SHP77 (cell line): ENCODE measurements at places on chromosomes 3 and 15.

GRCh38 chr3:148202386-148202785 is 495.3 kb upstream of the AGTR1 start:
- DNase-seq = no peak

DNA sequence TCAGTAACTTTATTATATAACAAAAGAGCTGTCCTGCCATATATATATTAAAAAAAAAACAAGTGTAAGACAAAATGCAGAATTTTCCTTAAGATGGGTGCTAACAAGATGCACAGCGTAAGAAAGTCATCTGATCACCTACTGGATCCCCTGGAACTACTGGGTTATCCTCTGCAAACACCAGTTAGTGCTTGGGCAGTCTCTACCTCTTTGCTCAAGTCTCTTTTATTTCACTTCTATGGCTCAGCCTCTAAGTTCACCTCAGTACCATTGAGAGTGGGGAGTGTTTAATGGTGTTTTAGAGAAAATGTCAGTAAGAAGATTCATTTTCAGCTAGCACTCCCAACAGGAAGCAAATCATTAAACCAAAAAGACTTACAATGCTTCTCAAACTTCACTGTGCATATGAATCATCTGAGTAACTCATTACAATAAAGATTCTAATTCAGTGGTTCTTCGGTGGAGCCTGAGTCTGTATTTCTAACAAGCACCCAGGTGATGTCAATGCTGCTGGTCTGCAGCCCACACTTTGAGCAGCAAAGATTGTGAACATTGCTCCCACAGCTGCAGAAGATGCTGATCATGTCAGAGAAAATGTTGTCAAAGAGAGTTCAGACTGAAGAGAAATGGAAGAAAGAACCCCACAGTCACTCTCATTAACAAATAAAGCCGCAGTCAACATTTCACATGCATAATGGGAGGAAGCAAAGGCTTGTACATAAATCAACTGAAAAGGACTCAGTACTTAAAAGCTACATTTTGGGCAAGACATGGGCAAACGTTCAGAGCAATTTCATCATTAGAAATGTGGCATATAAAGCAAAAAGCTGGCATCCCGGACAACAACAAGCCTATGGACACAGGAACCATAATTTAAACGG is 227.1 kb upstream of the ATP11B start:
- no peak for DNase-seq

DNA sequence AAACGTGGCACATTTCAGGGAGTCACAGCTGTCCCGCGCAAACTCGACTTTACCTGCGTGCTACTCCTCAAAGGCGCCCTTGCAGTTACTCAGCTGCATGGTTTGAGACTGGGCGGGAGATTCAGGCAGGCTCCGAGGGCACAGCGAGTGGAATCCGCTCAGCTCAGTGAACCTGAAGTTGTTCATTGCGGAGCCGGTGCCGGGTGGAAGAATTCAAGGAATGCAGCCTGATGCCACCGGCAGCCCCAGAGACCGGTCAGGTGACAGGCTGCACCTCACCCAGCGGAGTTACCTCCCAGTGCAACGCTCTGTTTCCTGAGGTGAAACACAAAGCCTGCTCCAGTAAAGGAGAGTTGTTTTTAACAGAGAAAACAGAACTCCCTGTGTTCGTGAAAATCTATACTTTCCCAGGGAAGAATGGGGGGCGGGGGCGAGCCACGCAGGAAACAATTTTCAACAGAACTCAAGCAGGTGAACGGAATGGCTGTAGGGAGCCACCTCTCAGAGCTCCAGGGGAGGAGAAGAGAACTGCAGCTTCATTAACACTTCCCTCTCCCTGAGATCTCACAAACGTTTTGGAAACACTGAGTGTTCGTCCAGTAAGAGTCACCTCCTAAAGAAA is 3.8 kb downstream of the VEPH1 start:
- DNase-seq = no peak

DNA sequence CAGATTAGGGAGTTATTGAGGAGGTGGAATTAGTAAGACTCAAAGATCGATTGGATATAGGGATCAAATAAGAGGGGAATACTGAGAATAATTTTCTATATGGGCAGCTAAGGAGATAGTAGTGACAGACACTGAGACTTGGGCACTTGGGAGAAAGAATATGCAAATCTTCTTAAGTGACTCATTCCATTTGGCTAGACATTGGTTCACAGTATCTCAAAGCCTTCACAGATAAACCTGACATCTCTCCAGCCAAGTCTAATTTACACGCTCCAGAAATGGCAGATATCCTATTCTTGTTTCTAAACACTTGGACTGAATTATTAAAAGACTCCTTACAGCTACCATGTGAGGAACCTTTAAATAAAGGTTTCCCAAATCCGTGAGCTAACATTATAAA is 104.6 kb upstream of the ADAMTS9 start:
- no peak for DNase-seq

GRCh38 chr3:187669675-187670504 is at the start of gene SST:
Gene SST, minus strand, starts transcription at chr3:187670394. Its CDS starts 103 bp downstream, at chr3:187670291.
- no peak for DNase-seq

GRCh38 chr3:45020534-45020933 is 5.6 kb upstream of the CLEC3B start:
- no peak for DNase-seq

DNA sequence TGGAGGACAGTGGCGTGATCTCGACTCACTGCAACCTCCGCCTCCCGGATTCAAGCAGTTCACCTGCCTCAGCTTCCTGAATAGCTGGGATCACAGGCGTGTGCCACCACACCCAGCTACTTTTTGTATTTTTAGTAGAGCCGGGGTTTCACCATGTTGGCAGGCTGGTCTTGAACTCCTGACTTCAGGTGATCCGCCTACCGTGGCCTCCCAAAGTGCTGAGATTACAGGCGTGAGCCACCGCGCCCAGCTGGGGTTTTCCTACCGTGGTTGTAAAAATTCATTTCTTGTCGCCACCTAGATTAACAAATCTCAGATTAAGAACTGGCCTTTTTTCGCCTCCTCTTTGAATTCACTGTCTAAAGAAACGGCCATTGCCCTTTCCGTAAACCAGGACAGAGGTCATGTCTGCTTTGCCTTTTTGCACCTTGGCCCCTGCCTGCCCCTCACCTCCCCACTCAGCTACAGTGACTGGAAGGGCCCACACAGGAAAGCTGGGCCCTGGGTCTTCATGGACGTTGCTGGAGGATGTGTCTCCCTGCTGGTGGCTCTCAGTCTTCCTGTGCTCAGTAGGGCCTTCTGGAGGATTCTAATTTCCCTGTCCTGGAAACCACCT is 17.2 kb downstream of the ZNF710 start:
- DNase-seq = no peak

GRCh38 chr3:122555275-122556071 is 8.6 kb downstream of the PARP9 start:
- no peak for DNase-seq

- no peak for DNase-seq
Observed at GRCh38 chr3:69658514-69659140, 80.6 kb upstream of the MITF start.

DNA sequence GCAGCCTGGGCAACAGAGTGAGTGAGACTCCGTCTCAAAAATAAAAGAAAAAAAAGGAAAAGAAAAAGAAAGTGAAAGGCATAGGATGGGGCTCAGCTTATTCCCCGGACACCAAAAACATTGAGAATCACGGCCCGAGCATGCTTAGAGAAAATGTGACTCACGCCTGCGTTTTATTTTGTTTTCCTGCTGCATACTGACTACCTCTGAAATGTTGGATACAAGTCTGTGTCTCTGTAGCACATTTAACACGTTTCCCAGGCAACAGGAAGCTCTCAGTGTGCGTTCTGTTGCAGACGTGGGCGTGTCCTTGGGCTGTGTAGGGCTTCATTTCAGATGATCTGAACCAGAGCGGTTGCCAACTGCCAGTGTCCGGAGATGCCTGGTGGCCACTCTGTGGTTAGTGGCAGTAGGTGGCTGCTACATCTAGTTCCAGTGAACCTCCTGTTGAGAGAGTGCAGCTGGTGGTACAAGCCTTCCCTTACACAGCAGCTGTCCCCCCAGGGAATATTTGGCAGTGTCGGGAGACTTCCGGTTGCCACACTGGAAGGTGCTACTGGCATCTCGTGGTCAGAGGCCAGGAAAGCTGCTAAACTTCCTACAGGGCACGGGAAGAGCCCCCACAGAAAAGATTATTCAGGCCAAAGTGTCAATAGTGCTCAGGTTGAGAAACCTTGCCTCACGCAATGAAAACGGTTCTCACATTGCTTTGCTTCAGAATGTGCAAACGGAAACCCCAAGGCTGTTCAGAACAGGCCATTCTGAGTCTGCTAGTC is 3.0 kb downstream of the SLC51A start:
- peak; percentile 39 for DNase-seq

- DNase-seq = no peak
Observed at GRCh38 chr3:73787620-73788019, 162.9 kb upstream of the PDZRN3 start.

DNA sequence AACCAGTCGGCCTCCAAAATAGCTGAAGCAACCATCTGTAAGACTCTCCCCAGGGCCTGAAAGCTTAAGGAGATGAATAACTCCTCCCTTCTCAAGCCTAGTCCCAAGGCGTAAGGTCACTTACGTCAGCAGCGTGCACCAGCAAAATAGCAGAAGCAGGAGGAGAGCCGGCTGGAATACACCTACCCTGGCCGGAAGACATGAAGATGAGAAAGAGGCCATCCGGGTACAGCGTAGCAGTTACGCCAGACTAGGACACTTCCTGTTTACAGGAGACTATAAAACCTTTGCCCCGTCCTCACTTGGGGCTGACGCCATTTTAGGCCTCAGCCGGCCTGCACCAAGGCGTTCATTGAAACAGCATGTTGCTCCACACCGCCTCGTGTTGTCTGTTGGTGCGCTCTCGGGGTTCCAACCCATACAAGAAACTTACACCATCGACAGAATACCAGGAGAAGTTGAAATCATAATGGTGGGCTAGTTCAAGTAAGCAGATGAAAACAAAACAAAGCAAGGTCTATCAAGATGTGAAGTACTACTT is 2.5 kb downstream of the CFAP92 start:
- DNase-seq = no peak

- no peak for DNase-seq
Observed at GRCh38 chr3:15355086-15355485, 22.7 kb upstream of the SH3BP5 start.

DNA sequence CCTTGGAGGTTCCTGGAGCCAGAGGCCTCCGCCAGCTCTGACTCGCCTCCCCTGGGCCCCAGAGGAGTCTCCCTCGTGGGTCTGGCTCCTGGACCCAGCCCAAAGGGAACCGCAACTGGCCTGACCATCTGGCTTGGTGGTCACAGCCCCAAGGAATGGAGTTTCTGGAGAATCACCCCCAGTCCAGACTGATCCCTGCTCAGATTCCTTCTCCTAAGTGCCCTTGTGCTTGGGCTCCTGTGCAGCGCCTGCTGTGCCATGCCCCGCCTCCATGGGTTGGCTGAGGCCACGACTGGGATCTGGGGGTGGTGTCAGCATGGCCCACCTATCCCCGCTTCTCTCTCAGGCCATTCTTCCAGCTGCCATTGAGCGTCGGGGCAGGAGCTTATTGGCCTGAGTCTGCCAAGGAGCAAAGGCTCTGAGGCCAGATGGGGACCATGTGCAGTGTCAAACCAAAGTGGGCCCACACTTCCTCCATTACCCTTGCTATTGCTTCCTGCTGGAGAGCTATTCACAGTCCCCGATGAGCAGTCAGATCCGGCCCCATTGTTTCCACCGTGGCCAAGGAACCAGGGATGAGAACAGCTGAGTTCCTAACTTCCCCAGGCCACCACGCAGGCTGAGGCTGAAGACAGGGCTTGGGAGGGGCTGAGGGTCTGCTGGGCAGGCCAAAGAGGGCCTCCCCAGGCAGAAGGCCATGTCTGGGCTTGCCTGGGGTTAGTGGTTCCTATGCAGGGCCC is 19.0 kb downstream of the CSPG4 start:
- DNase-seq = no peak

- DNase-seq = peak; percentile 37
Observed at GRCh38 chr3:95172164-95172943, 1109.5 kb downstream of the NSUN3 start.

GRCh38 chr15:23397779-23398178 is 43.2 kb downstream of the GOLGA8S start:
- no peak for DNase-seq

DNA sequence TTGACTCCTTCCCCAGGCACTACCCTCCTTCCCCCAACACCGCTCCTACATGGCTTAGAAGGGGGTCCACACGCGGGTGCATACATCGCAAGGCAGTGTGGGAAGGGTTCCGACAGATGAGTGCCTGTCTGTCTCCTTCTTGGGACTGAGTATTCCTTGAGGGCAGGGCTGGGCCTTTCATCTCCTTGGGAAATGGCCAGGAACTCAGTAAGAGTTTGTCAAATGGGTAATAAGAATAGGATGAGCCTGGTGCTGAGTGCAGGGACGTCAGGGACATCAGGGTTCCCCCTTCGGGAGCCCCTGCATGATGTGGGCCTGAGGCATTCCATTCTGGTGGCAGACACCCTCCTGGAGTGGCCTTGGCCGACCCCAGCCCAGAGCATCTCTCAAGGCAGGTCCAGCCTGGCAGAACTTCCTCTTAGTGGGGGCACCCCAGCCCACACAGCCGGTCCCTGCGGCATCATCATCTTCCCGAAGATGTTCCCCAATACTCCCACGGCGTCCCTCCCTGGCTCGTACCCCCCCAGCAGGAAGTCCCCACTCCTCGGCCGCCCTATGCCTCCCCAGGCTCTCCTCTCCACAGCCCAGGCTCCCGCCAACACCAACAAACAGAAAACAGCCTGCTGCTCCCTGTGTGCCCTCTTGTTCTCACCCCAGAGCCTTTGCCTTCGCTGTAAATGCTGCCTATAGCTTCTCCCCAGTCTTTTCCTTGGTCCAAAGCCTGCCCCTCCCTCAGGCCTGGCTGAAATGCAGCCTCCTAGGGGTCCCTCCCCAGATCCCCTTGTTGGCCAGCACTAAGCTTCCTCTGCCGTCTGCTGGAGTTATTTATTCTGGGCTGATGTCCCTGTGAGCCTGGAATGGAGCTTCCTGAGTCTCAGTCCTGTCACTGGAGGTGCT is 67.5 kb upstream of the LCTL start:
- no peak for DNase-seq

- DNase-seq = no peak
Observed at GRCh38 chr3:106809623-106810299, 567.5 kb upstream of the CCDC54 start.

GRCh38 chr3:172223870-172224269 is 184.5 kb downstream of the FNDC3B start:
- DNase-seq = no peak
